ENCODE measurements at places on chromosomes 3 and 15. TPM values are rescaled to one million over a fixed set of nuclear protein-coding genes. Genes with fewer than 3 reads are reported as not detected.
A peak's percentile ranks its signal among the peaks of the same experiment; 100 is the strongest.

- DNase-seq = peak; percentile 63
These were observed 35.5 kb upstream of the PLCL2 start for GRCh38 chr3:16849229-16849628.

Gene DPPA2
- not detected for total RNA-seq

DNA sequence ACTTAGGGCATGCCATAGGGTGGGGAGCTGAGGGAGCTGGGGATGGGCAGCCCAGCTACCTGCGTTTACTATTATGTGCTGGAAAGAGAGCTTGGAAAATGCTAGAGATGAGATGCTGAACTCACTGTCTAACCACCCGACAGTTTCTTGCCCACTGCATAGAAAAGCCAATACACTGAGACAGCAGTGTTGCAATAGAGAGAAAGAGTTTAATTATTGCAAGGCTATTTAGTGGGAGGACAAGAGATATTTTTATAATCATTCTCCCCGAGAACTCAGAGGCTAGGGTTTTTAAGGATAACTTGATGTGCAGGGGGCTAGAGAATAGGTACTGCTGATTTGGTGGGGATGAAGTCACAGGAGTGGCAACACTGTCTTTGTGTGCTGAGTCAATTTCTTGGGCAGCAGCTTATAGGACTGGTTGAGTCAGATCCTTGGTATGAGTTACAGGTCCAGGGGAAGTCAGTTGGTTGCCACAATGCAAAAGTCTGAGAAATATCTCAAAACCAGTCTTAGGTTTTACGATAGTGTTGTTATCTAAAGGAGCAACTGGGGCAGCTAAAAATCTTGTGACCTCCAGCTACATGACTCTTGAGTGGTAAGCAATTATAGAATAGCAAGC, 205.9 kb downstream of the GABRG3 start:
- no peak for DNase-seq

DNA sequence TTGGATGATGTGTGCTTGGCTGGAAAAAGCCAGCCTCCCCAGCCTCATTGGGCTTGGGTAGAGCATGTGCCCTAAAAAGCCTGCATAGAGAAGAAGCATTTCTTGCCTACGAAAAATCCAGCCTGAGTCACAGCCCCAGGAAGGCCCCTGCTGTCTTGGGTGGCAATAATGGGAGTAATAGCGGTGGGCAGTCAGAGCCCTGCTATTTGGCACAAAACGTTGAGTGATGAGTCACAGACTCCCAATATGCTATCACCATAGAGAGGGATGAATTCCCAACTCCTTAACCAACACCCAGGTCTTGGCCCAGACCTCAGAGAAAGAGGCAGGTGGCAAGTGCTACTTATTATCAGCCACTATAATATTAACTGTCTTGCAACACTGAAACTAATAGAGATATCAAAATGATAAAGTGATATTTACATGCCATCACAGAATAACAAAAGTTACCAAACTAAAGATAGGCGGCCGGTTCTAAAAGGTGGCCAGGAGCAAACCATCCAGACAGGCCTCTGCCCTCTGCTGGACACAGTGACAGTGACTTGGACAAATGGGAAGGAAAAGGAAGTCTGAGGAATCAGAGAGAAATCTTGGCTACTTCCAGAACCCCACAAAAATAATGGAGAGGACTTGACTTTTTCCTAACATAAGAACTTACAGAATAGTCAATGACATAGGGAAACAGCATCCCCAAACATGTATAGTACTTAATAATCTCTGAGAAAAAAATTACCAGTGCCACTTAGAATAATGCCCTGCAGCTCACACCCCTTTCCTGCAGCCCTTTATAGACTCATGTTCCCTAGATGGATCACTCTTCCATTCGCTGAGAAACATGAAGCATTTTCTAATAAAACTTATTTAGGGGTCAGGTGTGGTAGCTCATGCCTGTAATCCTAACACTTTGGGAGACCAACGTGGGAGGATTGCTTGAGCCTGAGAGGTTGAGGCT, 51.9 kb upstream of the MUC13 start:
- DNase-seq = no peak

GRCh38 chr15:48408327-48408726, 77.1 kb downstream of the DUT start:
- no peak for DNase-seq
